Esophagus muscularis mucosa (tissue), 4 donors: ENCODE measurements at places on chromosomes 11 and 22. TPM values are rescaled to one million over a fixed set of nuclear protein-coding genes. Genes with fewer than 3 reads are reported as not detected.

GRCh38 chr22:50047346-50047745 is 10.8 kb downstream of the TTLL8 start:
- no peak for DNase-seq

HOATZ gene
- not detected for total RNA-seq

CPT1A gene
- total RNA-seq = 36.1 TPM

DNA sequence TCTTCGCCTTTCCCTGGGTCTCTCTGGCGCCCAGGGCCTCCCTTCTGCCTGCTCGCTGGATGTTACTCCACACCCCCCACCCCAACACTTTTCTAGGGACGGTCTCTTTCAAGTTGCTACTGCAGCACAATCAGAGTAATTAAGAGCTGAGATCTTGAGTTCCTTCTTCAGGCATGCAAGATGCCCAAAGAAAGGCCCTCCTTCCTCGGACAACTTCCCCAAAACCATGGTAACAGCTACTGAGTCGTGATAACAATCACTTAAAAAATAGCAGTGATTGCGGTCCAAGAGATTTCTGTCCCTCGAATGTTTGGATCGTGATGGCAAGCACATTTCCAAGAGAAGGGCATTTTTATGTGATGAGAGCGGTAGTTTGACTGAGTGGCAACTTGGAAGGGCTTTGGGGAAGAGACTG is 638 bp upstream of the TENM4 start:
- DNase-seq = no peak

GRCh38 chr22:48870436-48870835 is 957.2 kb downstream of the BRD1 start:
- DNase-seq = no peak

GRCh38 chr11:125337836-125338834 is 157.9 kb downstream of the FEZ1 start:
- no peak for DNase-seq

DNA sequence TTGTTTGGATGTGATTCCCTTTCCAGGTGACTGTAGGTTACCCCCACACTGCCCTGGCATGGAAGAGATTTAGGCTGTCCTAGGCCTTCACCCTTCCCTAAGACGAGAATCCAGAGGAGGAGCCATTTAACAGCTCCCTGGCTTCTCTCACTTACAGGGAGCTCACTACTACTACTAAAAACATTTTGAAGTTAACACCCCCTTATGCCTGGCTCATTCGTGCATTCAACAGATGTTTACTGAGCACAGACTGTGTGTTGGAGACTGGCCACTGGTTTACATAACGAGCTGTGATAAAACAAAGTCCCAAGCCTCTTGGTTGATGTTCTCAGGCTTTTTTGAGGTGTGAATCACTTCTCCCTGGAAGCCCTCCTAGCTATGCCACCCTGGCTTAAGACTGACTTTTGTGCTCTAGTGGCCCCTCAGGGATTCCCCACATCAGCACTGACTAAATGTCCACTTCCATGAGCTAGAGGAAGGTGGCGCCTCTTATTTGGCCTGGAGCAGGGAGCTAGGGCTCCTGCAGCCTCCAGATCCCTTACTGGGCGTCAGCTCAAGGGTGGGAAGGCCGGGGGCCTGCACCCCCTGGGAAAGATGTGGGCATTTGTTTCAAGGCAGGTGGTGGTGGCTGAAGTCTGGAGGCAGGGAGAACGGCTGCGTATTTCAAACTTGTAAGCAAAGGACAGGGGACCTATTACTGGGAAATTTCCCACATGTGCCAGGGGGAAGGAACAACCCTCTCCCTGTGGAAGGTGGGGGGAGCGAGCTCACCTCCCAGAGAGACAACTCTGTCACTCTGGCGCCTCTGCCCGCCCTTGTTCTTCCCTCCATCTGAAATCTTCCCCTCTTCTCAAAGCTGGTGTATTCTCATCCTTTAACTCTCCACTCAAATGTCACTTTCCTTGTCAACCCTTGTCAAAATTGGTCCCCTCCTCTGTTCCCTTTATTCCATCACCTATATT is 19.4 kb upstream of the MALAT1 start:
- no peak for DNase-seq

SLC29A2 gene
- 0.50 TPM for total RNA-seq

MS4A7 gene
- total RNA-seq = 28.0 TPM

GRCh38 chr22:48579043-48579927 is 1248.4 kb downstream of the BRD1 start:
- DNase-seq = no peak

GRCh38 chr11:85109141-85109540 is 518.0 kb downstream of the DLG2 start:
- no peak for DNase-seq

OR2AT4 gene
- total RNA-seq = not detected

NTM gene
- total RNA-seq = 25.3 TPM

DNA sequence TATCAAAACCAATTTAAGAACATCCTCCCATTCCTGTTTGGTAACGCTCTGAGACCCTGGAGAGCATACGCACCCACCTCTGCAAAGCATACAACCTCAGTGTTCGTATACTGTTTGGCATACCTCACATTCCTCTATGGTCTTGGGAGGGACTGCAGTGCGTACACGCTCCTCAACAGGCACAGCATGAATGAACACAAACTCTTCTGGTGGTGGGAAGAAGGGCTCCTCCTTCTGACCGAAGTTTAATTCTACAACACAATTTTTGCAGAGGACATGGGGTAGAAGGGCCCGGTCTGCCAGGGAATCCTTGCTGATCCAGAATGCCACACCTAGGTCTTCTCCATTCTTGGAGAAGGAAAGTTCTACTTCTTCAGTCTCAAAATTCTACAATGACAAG is 5.3 kb downstream of the HNRNPUL2 start:
- DNase-seq = no peak

DNA sequence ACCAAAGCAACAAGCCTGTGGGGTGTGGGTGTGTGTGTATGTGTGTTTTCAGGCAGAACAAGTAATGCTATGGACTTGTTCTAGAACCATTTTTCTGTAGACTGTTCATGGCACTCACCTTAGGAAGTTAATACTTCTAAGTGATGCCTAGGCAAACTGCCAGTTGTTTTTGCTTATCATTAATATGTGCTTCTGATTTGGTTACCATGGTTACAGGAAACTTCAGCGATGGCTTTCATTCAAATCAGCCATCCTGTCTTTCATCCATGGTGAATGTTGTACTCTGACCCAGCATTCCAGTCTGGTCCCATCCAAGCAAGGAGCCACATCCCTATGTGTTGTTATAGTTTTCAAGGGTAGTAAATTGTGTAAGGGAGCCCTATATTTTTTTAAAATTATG is 49.8 kb upstream of the ARHGAP20 start:
- DNase-seq = no peak

GRCh38 chr22:43101306-43101705 is 9.2 kb upstream of the BIK start:
- DNase-seq = no peak

RHOD gene
- total RNA-seq = 34.7 TPM

- DNase-seq = no peak
Observed at GRCh38 chr11:80280737-80281136, 839.9 kb upstream of the TENM4 start.

FEN1 gene
- total RNA-seq = 5.0 TPM

DNA sequence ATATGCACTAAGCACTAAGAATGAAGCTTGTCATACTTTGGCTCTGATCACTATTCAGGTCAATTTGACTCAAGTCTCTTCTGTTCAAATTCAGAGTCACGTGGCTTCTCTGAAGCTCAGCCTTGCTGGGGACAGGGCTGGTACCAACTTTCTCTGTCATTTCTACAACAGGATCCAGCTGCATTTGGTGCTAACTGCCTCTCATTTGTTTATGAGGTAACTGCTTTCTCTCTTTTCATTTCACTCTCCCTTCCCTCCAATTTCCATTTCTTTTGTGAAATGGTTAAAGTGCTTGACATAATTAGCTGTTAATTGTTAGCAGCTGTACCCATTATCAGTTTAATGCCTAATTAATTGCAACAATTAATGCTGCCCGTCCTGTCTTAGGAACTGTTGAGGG is 259.7 kb upstream of the PLET1 start:
- DNase-seq = no peak

TRIM44 gene
- total RNA-seq = 55.9 TPM

DNA sequence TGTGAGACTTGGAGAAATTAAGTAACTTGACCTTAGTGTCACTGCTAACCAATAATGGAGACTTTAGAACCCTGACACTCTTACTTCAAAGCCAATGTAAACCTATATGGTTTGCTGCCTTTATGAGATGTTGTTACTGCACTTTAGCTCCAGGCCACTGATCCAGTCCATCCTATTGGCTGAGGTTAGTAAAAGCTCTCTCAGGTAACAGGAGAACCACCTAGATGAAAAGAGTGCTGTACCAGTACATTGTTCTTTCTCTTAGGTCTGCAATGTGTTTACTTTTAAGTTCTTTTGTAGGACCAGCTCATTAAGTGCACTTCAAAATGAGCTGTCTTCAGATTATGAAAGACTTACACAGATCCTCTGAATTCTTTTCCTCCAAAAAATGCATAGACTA is 994.0 kb upstream of the FAT3 start:
- no peak for DNase-seq
